ENCODE measurements at places on chromosomes 6 and 20.

DNA sequence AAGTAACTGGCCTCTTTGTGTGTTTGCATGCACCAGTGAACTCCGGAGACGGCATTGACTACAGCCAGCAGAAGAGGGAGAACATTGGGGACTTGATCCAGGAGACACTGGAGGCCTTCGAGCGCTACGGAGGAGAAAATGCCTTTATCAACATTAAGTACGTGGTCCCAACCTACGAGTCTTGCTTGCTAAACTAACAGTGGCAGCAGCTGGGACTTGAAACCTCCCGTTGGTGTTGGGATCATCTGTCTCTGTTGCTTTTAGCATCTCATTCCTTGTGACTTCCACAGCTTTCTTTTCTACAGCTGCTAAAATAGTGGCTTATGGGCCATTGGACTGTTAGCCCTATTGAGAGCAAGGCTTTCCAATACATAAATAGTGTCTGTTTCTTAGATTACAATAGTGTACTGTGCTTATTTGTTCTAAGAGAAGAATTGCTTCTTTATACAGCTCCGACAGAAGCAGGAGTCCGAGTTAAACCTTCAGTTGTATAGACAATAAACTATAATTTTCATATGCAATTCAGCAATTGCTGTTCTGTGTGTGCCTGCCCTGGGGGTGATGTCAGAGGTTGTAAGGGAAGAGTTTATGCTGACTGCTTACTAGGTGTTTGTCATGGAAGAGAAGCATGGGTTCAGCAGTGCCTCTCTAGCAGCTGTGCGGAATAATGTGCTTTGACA, 99.6 kb upstream of the QKI start:
- DNase-seq, result peak; percentile 54

- DNase-seq, result no peak
These were observed 73.3 kb upstream of the TOP1 start for GRCh38 chr20:40955326-40955725.

DNA sequence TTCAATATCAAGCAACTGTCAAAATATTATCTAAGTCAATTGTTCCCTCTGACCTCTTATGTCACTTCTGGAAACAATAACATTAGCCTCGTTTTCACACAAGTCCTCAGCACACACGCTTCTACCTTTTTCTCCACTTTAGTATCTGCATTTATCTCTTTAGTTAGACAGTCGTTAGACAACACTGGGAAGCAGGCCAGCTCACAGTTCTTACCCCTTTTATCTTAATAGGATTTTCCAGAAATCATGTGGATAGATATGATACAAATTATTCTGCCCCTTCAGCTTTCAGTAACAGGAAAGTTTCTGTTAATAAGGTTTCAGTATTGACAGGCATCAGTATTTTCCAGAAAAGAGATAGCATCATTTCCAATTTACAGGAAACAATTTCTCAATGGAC, 25.9 kb upstream of the HAO1 start:
- DNase-seq, result no peak

DNA sequence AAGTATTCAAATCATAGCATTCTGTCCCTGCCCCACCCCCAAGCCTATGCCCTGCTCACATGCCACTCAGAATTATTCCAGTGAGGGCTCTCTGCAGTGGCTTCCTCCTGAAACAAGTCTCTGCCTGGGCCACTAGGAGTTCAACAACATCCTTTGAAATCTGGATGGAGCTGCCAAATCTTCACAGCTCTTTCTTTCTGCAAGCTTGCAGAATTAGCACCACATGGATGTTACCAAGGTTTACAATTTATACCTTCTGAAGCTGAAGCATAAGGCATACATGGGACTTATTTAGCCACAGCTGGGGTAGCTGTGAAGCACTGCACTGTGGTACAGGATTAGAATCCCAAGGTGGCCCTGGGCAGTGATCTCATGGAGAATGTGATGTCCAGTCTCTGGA, 577.5 kb downstream of the CD109 start:
- DNase-seq, result no peak

- DNase-seq, result no peak
These were observed 112.2 kb upstream of the SYNCRIP start for GRCh38 chr6:85754894-85755293.

GRCh38 chr6:35751594-35751993, 14.8 kb downstream of the ARMC12 start:
- DNase-seq, result no peak

DNA sequence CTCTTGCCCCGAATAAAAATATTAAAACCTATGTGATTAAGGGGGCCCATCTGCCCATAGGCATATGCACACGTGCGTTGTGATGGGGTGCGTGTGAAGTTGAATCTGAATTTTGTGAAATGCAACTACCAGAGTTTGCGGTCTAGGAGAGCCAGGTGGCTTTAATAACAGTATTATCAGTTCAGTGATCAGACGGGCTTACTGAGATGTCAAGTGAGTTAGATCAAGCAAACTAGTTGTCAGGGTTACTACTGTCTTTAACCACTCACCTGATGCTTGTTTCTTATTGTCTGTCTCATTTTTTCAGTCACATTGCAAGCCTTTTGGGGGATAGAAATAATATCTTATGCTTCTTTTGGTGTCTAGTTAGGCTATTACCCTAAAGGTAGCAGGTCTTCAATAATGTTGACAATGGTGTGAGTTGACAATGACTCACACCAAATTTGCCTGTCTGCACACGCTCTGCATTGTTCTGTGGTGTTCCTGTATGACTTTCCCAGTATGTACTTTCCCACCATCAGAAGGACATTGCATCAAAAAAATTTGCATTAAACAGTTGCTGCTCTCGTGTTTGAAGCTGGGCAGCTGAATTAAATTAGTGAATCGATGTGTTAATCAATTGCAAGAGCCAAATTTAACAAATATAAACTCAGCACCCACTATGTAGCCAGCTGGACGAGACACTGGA, 103.1 kb upstream of the NAA20 start:
- DNase-seq, result no peak

- no peak for DNase-seq
These were observed 93.5 kb upstream of the KCNK16 start for GRCh38 chr6:39416026-39416425.

GRCh38 chr6:11040134-11040533, 4.0 kb downstream of the ELOVL2 start:
- DNase-seq, result no peak

GRCh38 chr20:17896193-17896723, 72.3 kb downstream of the SNX5 start:
- peak; percentile 65 for DNase-seq

DNA sequence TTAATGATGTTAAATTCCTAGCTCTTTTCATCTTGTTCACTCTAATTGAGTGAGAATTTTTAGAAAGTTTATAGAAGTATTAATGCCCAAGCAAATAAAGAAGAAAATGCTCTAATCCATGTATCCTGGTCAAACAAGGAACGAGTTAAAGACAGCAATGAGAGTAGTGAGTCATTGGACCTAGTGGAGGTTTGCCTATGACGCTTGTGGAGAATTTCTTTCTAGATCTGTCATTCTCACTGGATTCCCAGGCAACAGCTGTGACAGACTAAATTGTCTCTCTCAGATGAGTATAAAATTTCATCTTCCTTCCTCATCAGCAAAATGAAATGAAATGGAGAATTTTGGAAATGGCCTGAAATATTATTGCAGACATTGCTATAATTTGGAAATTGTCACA, 127.9 kb downstream of the COL19A1 start:
- no peak for DNase-seq

- no peak for DNase-seq
These were observed 75.8 kb downstream of the LAMP5 start for GRCh38 chr20:9590189-9590588.

DNA sequence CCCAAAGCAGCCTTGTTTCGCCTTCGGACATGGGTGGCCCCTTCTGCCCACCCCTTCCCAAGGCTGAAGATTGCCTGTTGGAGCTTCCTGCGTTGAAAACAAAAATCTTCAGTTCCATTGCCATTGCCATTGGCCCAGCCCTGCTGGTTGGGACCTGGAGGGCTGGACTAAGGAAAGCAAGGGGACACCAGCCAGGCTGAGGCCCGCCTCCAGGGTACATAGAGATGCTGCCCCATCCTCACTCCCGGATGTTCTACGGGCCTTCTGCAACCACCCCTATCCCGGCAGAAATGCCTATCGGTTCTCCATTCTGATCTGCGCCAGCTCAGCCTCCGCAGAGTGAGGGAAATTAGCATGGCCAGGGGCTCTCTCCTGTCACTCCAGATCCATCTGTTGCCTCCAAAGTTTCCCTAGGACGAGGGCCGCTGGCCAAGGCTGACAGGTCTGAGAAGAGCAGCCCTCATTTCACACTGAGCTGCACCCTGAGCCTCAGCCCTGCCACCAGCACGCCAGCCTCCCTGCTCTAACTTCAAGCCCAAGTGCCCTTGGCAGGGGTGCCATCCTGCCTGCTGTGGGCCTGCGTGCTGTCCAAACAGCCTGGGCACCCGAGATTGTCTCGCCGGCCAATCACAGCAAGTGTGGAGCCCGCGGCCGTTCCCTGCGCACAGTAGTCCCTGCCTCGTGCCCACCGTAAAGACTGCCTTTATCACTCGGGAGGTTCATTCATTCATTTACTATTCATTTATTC, 13.4 kb upstream of the STX16 start:
- no peak for DNase-seq

GRCh38 chr6:130362128-130362527, 3.7 kb upstream of the TMEM200A start:
- DNase-seq, result peak; percentile 21

GRCh38 chr6:5869676-5870075, 137.0 kb downstream of the NRN1 start:
- no peak for DNase-seq

- peak; percentile 27 for DNase-seq
These were observed 175.6 kb upstream of the PDE7B start for GRCh38 chr6:135675862-135676261.

DNA sequence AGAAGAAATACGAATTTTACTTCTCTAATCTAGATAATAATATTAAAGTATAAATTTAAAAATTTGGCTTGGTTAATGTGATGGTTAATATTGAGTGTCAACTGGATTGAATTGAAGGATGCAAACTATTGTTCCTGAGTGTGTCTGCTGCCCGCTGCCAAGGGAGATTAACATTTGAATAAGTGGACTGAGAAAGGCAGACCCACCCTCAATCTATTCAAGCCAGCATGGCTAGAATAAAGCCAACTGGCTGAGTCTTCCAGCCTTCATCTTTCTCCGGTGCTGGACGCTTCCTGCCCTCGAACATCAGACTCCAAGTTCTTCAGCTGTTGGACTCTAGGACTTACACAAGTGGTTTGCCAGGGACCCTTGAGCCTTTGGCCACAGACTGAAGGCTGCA, 152.7 kb downstream of the TBXT start:
- DNase-seq, result peak; percentile 76

- DNase-seq, result no peak
These were observed 75.0 kb downstream of the IRF4 start for GRCh38 chr6:466564-466963.

GRCh38 chr6:149890629-149891045, 7.3 kb downstream of the RAET1E start:
- no peak for DNase-seq

DNA sequence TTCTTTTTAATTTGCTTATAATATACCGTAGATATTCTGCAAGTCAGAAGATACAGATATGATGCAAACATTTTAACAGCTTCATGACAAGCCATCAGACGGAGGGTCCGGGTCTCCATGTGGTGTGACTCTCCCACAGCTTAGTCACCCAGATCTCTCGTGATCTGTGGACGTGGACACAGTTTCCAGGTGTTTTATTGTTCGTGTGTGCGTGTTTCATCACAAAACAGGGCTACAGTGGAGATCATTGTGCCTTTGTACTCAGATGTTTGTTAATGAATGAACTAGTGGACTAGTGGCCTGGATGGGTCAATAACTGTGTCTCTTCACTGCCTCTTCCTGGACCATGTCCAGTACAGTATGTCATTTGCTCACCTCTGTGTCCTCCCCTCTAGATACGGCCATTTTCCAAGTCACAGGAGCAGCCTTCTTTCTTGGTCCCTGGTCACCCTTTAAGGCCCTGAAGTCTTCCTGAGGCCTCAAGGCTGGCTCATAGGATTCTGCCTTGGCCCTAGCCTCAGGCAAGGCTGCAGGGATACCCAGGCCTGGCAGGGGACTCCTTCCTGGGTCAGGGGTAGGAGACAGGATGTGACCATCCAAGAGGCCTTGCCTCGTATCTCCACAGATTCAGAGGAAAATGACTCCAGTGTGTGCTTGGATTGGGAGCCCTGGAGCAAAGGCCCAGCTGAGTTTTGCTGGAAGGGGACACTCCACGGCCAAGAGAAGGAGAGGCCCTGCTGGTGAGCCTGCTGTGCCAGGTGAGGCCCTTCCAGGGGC, 4.6 kb downstream of the ADIG start:
- DNase-seq, result no peak

DNA sequence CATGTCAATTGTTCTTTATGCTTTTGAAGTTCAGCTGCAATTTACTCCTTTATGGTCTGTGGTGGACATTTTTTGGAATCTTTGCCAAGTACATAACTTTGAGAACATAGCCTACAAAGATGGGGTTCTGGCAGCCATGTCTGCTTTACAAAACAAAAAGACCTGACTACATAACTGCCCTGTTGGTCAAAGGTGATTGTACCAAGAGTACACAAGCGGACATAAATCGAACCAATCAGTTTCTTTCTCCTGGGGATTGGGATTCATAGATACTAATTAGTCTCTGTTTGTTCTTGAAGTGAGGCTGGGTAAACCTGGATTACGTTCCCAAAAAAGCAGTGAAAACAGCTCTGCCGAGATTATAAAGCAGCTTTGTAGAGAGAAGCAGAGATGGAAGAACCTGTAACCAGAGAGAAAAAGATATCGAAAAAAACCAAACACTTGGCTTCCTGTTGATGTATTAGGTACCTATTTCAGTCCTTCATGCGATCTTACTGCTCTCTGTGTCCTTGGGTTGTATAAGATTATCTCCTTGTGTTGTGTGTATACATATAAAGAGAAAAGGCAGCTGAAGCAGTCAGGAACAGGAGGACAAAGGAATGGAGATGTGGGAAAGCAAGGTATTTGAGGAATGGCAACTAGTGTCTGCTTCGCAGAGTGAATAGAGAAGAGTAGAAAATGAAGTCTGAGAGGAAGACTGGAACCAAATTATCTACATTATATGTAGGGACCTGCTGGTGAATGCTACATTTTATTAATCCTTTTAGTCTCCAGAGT, 2.7 kb upstream of the ZFAND3 start:
- no peak for DNase-seq

DNA sequence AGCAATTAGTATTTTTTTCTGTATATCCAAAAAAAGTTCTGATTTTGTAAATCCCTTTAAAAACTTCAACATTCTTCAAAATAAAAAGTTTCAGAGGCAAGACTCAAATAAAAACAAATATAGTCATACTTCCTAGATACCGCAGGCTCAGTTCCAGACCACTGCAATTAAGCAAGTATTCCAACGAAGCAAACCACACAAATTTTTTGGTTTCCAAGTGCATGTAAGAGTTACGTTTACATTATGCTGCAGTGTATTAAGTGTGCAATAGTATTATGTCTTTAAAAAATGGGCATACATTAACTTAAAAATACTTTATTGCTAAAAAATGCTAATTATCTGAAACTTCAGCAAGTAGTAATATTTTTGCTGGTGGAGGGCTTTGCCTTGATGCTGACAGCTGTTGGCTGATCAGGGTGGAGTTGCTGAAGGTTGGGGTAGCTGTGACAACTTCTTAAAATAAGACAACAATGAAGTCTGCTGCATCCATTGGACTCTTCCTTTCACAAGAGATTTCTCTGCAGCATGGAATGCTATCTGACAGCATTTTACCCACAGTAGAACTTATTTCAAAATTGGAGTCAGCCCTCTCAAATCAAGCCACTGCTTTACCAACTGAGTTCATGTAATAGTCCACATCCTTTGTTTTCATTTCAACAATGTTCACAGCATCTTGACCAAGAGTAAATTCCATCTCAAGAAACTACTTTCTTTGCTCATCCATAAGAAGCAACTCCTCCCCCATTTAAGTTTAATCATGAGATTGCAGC, 46.0 kb downstream of the PHIP start:
- DNase-seq, result no peak
